Stomach (tissue), 19 donors: ENCODE measurements at places on chromosomes 6 and 20. TPM values are rescaled to one million over a fixed set of nuclear protein-coding genes. Genes with fewer than 3 reads are reported as not detected.

GRCh38 chr6:132728616-132729015 lies 14.8 kb upstream of the VNN1 start:
- H3K4me1 ChIP-seq = no peaks in the 10 kb centered on the region
- H3K27me3 ChIP-seq = no peaks in the 10 kb centered on the region
- H3K4me3 ChIP-seq = no peak overlapping the region
- no peak for DNase-seq
- H3K36me3 ChIP-seq = peaks cover 1% of the 10 kb centered on the region

The GTSF1L gene
- total RNA-seq = not detected

The SYCP2L gene
- total RNA-seq = not detected

- no peak overlapping the region for H3K27ac ChIP-seq
- no peak overlapping the region for H3K4me3 ChIP-seq
- peaks cover 86% of the 10 kb centered on the region for H3K27me3 ChIP-seq
- DNase-seq = no peak
- H3K36me3 ChIP-seq = no peaks in the 10 kb centered on the region
Observed at GRCh38 chr6:29831776-29832175, 4.2 kb downstream of the HLA-G start.

GRCh38 chr6:119739769-119740168 lies 390.2 kb upstream of the MAN1A1 start:
- no peaks in the 10 kb centered on the region for H3K4me1 ChIP-seq
- H3K27me3 ChIP-seq = no peaks in the 10 kb centered on the region
- no peak overlapping the region for H3K4me3 ChIP-seq

GRCh38 chr6:52399511-52400312 lies 20.4 kb upstream of the EFHC1 start:
- H3K27me3 ChIP-seq = no peaks in the 10 kb centered on the region
- H3K36me3 ChIP-seq = peaks cover 20% of the 10 kb centered on the region
- DNase-seq = no peak
- H3K27ac ChIP-seq = no peak overlapping the region
- no peak overlapping the region for H3K4me3 ChIP-seq

The TCF21 gene
- 10.6 TPM for total RNA-seq

The HLA-DQB1 gene
- 4.5 TPM for total RNA-seq

The SLC13A3 gene
- 3.8 TPM for total RNA-seq

The SLC22A16 gene
- total RNA-seq = not detected

DNA sequence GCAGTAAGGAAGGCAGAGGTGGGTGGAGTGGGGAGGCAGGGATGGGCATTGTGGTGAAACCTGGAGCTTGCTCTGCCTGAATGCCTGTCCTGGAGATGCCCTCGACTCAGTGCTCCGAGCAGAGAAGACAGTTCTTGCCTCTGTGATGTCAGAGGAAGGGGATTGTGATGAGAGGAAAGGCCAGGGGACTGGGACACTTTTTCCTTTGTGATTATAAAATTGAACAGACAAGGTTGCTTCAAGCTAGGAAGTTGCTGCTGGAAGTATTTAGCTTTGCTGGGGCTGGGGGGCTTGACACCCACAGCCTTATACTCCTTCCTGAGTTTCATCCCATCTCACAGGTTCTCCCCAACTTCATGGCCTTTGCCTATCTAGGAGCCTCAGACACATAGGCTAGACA lies at the start of gene SIRPD:
SIRPD (minus strand) TSS at position 101 of the 400 bp plus-strand sequence; CDS start at position 49, 52 bp downstream.
- H3K4me1 ChIP-seq = no peaks in the 10 kb centered on the region
- no peak within 1 kb of the TSS for H3K27ac ChIP-seq
- H3K36me3 ChIP-seq = no peaks in the 10 kb centered on the region
- DNase-seq = no peak

The SLC26A8 gene
- not detected for total RNA-seq

The ANGPT4 gene
- not detected for total RNA-seq

DNA sequence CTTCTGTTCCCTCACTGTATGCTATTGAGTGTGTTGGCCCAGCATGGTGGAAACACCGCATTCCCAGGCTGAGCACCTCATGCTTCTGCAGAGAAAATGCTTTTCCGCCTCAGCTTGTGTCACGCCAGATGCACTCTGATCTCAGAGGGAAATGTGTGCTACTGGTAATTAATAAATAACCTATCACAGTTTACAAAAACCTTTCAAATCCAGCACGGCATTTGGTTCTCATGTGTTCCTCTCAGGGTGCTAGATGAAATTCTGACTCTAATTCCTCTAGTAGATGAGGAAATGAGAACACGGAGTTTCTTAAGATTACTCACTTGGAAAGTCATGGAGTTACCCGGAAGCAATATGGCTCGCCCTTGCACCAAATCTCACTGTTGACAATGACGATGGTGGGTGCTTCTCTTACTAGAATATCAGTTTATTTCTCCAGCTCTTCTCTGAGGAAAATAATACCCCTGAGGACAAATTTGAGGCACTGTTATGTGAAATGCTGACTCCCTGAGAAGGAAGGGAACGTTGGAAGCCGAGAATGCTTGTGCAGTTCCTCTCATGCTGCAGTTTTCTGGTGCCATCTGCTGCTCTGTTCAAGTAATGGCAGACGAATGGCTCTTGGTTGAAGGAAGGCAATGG lies 116.6 kb downstream of the RNF144B start:
- peaks cover 12% of the 10 kb centered on the region for H3K4me1 ChIP-seq
- no peaks in the 10 kb centered on the region for H3K27me3 ChIP-seq

The STMND1 gene
- total RNA-seq = not detected

The SSTR4 gene
- not detected for total RNA-seq

The SPATS1 gene
- not detected for total RNA-seq

The GSTA2 gene
- total RNA-seq = not detected

The ACOT13 gene
- total RNA-seq = 6.1 TPM

DNA sequence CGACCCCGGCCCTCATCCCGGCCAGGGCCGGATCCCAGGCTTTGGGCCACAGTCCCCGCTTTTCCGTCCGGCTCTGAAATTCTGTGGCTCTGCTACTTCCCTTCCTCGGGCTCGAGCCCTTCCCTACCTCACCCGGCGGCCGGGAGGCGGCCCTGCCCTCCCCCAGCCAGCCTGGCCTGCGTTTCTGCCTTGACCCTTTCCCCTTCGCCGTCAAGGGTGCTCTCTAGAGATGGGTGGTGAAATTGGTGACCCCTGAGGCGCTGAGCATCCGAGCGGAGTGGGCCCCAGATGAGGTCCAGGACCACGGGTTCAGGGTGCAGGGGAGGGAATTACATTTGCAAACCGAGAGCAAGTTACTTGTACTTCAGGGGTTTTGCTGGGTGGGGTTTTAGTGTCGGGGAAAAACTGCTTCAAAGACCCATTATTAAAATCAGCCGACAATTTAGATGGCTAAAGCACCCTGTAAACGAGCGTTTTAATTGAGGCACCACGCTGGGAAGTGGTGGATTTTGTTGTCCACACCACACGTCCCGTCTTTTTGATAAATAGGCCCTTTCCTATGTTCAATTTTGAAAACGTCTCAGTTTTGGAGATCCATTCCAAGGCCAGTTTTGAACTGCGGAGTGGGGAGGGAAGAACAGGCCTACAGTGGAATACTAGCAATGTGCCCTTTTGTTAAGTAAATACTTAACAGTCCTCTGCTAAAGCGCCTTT lies 9.9 kb downstream of the TFAP2A start:
- DNase-seq = no peak
- peak overlapping the region; percentile 21 for H3K27ac ChIP-seq
- H3K36me3 ChIP-seq = no peaks in the 10 kb centered on the region
- H3K27me3 ChIP-seq = peaks cover 98% of the 10 kb centered on the region
- peaks cover 13% of the 10 kb centered on the region for H3K4me1 ChIP-seq

DNA sequence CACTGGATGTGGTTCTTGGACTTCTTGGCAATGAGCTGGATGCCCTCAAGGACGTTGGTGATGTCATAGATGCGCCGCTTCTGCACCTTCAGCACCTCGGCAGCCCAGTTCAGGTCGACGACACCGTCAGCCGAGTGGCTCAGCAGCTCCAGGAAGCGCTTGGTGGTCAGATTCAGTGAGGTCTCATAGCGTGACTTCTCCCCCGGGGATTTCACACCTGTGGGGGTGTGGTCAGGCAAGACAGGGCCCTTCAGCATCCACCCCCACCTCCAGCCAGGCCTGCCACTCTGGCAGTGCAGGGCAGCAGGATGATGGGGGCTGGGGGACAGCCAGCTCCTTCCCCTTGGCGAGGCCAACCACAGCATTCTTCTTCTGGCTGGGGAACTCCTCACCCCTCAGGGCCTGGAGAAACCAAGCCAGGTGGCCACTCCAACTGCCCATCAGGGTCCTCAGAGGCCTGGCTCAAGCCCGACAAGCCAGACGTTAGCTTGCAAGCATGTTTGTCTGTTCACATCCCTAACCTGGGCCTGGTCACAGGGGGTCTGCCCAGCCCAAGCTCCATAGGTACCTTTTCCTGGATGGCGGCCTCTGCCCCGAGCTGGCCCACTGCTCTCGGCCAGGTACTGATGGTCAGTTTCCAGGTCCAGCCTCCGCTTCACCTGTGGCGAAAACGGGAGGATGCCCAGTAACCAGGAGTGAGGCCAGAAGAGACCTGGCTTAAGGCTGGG lies 5.7 kb upstream of the NECAB3 start:
- H3K27ac ChIP-seq = no peak overlapping the region
- peaks cover 33% of the 10 kb centered on the region for H3K4me1 ChIP-seq
- H3K4me3 ChIP-seq = no peak overlapping the region
- H3K27me3 ChIP-seq = no peaks in the 10 kb centered on the region
- DNase-seq = no peak

GRCh38 chr20:42370075-42370474 lies 751.9 kb upstream of the CHD6 start:
- H3K4me1 ChIP-seq = no peaks in the 10 kb centered on the region
- H3K36me3 ChIP-seq = no peaks in the 10 kb centered on the region
- no peaks in the 10 kb centered on the region for H3K27me3 ChIP-seq
- no peak overlapping the region for H3K27ac ChIP-seq
- DNase-seq = no peak
- no peak overlapping the region for H3K4me3 ChIP-seq

The SAMD10 gene
- 6.4 TPM for total RNA-seq

The ENPP5 gene
- 6.4 TPM for total RNA-seq

DNA sequence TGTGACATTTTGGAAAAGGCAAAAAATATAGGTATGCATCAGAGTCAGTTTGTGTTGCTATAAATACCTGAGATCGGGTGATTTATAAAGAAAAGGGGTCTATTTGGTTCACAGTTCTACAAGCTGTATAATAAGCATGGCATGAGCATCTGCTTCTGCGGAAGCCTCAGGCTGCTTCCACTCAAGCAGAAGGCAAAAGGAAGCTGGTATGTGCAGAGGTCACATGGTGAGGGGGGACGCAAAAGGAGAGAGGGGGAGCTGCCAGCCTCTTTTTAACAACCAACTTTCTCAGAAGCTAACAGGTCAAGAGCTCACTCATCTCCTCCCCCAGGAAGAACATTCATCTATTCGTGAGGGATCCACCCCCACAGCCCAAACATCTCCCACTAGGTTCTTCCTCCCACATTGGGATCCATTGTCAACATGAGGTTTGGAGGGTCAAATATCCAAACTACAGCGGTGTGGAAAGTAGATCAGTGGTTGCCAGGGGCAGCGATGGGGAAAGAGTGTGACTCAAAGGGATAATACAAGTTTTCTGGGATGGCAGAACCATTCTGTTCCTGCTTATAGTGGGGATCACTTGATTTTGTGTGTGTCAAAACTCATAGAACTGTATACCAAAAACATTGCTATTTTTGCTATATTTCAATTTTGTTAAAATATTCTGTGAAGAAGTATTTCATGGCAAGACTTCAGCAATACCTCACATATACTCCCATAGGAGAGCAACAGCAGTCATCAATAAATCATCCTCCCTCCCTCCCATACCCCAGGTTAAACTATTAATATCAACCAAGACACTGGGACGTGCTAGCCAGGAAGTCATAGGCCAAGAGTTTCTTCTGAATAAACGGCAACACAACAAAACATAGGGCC lies 9.9 kb upstream of the FAM50B start:
- H3K27me3 ChIP-seq = no peaks in the 10 kb centered on the region
- no peak overlapping the region for H3K27ac ChIP-seq
- no peaks in the 10 kb centered on the region for H3K4me1 ChIP-seq
- H3K36me3 ChIP-seq = no peaks in the 10 kb centered on the region

The ANKRD66 gene
- not detected for total RNA-seq

GRCh38 chr20:24634855-24635254 lies 165.4 kb downstream of the SYNDIG1 start:
- H3K27ac ChIP-seq = no peak overlapping the region
- DNase-seq = peak; percentile 39
- no peak overlapping the region for H3K4me3 ChIP-seq
- H3K27me3 ChIP-seq = no peaks in the 10 kb centered on the region
- H3K4me1 ChIP-seq = no peaks in the 10 kb centered on the region
- H3K36me3 ChIP-seq = no peaks in the 10 kb centered on the region

DNA sequence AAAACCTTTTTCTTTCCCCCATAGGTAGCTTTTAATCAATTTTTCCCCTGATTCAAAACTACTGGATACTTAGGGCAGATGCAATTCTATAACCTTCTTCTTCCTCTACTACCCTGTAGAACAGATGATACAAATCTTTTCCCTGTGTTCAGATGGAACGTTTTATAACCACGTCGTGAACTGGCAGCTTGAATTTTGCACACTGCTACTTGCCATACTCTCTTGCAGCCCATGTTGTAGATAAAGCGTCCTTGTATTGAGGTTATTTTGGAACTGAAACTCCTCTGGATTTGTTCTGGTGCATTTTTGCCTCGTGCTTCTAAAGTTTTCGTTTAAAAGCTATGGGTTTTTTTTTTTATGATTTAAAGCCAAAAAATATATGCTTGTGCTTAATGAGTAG lies 440.2 kb downstream of the RFPL4B start:
- H3K36me3 ChIP-seq = no peaks in the 10 kb centered on the region
- no peak for DNase-seq
- H3K4me1 ChIP-seq = no peaks in the 10 kb centered on the region
- no peaks in the 10 kb centered on the region for H3K27me3 ChIP-seq

DNA sequence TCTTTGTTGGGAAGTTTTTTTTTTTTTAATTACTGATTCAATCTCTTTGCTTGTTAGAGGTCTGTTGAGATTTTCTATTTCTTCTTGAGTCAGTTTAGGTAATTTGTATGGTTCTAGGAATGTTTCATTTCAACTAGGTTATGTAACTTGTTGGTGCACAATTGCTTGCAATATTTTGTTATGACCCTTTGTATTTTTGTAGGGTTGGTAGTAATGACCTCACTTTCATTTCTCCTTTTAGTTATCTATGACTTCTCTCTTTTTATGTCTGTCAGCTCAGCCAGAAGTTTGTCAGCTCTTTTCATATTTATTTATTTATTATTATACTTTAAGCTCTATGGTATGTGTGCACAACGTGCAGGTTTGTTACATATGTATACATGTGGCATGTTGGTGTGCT lies 51.1 kb upstream of the SLC24A3 start:
- H3K4me1 ChIP-seq = no peaks in the 10 kb centered on the region
- DNase-seq = no peak
- no peaks in the 10 kb centered on the region for H3K36me3 ChIP-seq
- H3K4me3 ChIP-seq = no peak overlapping the region

The LTV1 gene
- 18.3 TPM for total RNA-seq

DNA sequence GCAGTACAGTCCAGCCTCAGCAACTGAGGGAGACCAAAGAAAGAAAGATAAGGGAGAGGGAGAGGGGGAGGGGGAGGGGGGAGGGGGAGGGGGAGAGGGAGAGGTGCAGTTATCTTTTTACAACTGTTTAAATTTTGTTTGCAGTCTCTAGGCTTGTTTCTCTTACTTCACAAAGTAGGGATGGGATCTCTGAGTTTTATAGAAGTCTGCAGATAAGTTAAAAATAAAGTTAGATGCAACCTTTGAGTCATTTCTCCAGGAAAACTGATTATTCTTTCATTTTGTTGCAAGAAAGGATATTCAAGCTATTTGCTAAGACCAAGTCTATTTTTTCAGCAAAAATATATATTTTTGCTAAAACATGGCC lies 487.3 kb downstream of the ADGRB3 start:
- H3K27ac ChIP-seq = no peak overlapping the region
- no peaks in the 10 kb centered on the region for H3K27me3 ChIP-seq
- H3K4me1 ChIP-seq = no peaks in the 10 kb centered on the region
- DNase-seq = no peak

The OLIG3 gene
- total RNA-seq = not detected

GRCh38 chr20:8489094-8489883 lies 357.2 kb downstream of the PLCB1 start:
- no peaks in the 10 kb centered on the region for H3K36me3 ChIP-seq
- H3K27me3 ChIP-seq = no peaks in the 10 kb centered on the region
- no peak overlapping the region for H3K27ac ChIP-seq
